ENCODE measurements at places on chromosomes 5 and 9.

DNA sequence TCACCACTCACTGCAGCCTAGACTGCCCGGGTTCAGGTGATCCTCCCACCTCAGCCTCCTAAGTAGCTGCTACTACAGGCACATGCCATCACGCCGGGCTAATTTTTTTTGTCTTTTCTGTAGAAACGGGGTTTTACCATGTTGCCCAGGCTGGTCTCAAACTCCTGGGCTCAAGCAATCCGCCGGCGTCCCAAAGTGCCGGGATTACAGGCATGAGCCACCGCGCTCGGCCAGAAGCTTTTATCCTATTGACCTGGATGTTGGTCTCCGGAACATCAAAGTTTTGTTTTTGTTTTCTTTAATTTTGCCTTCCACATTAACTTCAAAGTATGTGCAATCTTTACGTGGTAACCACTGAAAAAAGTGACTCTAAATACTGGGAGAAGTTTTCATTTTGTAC lies 42.4 kb upstream of the FST start:
- no peak for DNase-seq

- DNase-seq, result no peak
These were observed 10.1 kb downstream of the IRF1 start for GRCh38 chr5:132480546-132480892.

- DNase-seq, result no peak
These were observed 98.5 kb upstream of the LMX1B start for GRCh38 chr9:126515001-126515872.

- DNase-seq, result no peak
These were observed 53.7 kb downstream of the RGMB start for GRCh38 chr5:98827161-98827560.

DNA sequence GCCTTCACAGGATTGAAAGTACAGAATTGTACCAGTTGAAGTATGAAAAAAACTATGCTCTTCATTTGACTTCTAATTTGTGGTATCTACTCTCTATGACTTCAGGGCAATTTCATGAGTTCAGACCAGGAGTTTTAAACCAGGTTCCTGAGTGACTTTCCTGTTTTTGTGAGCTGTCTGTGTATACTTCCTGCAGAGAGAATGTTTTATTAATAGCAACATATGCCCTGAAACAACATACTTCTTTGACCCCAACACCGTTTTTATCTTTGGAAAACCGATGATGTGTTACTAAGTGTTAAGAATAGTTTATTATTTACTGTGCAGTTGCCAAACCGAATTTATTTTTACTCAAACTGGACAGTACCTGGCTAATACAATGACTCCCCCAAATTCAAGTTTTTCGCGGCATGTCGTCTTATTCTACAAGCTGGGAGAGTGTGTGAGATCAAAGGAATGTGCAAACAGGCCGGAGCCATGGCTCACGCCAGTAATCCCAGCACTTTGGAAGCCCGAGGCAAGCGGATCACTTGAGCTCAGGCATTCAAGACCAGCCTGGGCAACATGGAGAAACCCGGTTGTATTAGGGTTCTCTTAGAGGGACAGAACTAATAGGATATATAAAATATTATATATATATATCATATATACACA lies 58.7 kb upstream of the ERBIN start:
- no peak for DNase-seq

- DNase-seq, result no peak
These were observed 211.7 kb downstream of the PLK2 start for GRCh38 chr5:58248221-58248620.

GRCh38 chr5:122295138-122295537 lies 16.9 kb upstream of the SNCAIP start:
- DNase-seq, result no peak

- no peak for DNase-seq
These were observed 11.4 kb upstream of the LECT2 start for GRCh38 chr5:135966165-135966564.

GRCh38 chr5:8417316-8418048 lies 548.5 kb downstream of the MTRR start:
- no peak for DNase-seq

GRCh38 chr9:40884072-40884901 lies 244.2 kb downstream of the FOXD4L6 start:
- no peak for DNase-seq

DNA sequence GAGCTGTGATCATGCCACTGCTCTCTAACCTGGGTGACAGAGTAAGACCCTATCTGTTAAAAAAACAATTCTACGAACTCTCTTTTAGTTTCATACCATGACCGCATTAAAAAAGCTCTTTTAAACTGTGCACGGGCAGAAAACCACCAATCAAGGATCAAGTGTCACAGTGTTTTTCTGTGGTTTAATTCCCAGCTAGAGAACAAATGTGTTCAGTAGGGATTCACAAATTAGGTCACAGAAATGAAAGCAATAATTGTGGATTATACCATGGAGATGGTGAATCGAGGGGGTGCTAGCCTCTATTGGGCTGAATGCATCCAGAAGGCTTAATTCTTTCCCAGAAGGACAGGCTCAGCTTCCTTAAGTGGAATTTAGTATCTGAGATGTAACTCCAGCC lies 79.1 kb downstream of the ATG10 start:
- no peak for DNase-seq

- no peak for DNase-seq
These were observed 366.9 kb upstream of the NUDT12 start for GRCh38 chr5:103929338-103930013.

- no peak for DNase-seq
These were observed 90.9 kb upstream of the LMX1B start for GRCh38 chr9:126522612-126523356.

DNA sequence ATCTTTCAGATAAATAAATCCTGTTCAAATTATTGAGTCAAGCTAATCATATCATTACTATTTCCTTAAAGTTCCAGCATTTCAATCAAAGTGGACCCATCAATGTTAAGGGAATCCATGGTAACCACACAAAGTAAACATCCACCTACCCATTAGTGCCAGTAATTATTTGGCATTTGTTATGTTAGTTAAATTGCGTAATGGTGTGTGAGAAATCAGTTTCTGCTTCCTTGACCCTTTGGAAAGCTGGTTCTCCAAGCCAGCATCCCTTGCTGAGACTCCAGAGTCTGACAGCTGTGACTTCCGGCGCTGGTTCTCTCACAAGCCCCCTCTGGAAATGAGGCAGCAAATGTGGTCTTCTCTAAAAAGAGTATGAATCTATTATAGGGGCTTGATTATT lies 308.6 kb upstream of the EFNA5 start:
- DNase-seq, result no peak

- no peak for DNase-seq
These were observed 4.5 kb upstream of the SET start for GRCh38 chr9:128684325-128685199.

DNA sequence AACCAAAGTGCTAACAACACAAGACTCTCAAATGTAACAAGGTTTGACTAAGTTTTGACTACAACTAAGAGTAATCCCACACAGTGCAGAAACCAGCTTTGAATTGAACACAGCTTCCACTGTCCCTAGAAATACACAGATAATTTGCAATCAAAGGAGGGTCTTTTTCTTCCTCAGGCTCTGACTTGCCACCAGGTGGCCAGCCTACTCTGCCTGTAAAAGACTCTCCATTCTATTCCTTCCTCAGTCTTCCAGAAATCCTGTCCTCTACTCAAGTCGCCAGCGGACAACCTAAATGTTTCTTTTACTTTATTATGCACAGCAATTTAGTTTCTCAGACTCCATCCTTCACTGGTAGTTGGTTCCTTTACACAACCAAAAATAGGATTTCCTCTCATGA lies 32.2 kb upstream of the MCTP1 start:
- DNase-seq, result no peak

DNA sequence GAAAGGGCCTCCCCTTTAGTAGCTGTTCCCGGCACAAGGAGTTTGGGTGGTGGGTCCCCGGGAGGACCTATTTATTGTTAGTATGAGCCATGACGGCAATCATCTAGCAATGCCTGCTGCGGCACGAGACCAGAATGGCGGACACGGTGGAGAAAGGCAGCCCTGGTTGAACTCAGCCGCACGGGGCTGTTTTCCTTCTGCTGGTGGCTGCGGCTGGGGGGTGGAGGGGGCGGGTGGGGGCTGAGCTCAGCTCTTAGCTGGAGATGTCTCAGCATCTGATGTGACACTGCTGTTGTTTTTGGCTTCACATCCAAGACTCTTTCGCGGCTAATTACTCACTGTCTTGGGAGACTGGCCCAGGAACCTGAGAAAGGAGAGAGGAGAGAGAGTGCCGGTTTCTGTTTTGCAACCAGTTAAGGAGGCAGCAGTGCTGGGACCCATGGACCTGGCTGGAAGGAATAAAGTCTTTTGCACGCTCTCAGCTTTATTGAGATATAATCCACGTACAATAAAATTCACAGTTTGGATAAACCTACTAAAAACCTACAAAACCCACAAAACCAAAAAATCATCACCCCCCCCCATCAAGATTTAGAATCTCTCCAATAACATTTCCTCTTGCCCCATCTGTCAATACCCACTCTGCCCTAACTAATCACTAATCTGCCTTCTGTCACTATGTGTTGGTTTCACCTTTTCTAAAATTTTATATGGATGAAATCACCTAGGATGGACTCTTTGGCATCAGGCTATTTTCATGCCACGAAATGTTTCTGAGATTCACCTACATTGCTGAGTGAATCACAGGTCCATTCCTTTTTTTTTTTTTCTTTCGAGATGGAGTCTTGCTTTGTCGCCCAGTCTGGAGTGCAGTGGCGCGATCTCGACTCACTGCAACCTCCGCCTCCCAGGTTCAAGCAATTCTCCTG lies 81.8 kb upstream of the NEURL1B start:
- peak; percentile 70 for DNase-seq

- no peak for DNase-seq
These were observed 129.4 kb downstream of the TRIM32 start for GRCh38 chr9:116816484-116816883.

DNA sequence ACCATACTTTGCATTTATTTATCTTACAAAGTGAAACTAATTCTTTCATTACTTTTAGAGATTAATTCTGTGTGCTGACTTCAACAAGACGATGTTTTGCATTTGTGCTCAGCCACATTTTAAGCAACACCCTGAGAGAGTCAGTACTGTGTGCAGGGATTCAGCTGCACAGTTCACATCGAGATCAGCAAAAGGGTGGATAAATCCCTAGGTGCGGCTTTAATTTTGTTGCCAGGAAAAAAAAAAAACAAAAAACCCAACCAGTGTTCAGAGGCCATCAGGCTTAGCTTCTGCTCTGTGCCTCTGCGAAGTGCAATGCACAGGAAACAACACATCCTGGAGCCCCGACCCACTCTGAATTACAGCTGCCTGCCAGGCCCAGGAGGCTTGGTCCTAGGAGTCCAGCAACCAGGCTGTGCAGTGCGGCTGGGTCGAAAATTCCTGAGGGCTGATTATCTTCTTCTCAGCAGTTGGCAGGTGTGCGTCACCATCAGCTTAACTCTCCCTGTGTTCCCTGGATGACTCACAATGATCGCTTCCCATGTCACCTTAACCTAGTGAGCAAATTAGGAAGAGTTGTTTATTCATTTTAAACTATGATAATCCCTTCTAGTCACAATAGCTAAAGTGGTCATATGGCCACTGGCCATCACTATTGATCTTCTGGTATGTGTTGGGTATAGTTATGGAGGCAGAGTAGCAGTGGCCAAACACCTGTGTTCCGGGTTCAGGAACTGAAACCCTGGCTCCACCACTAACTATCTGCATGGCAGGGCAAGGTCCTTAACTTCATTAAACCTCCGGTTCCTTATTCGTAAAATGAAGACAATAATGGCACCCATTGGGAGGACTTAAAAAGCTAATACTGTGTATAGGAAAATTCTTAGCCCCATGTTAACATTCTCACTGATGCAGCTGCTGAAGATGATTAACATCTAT lies 31.2 kb upstream of the NDUFB6 start:
- DNase-seq, result no peak

GRCh38 chr5:18526792-18527405 lies 892.6 kb downstream of the TAF11L14 start:
- DNase-seq, result no peak

DNA sequence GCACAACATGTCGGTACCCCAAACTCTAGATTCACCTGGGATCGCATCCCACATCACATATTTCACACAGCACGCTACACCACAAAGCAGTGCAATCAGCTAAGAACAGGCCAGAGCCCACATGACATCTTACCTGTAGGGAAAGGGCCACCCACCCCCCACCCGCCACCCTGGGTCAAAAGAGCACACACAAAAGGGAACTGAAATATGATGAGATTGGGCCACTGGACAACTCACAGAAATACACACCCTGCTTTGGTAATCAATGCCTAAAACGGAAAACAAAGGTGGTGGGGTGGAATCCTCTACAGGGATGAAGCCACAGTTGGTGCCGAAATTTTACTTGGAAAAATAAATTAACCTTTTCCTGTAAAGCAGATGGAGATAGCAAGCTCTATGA lies 13.1 kb downstream of the RETREG1 start:
- DNase-seq, result no peak

- DNase-seq, result no peak
These were observed 18.1 kb upstream of the DMRT2 start for GRCh38 chr9:1031951-1032601.

- no peak for DNase-seq
These were observed 77.1 kb downstream of the SUSD1 start for GRCh38 chr9:112097712-112098688.

- DNase-seq, result no peak
These were observed 132.2 kb upstream of the HMHB1 start for GRCh38 chr5:143679777-143680176.

DNA sequence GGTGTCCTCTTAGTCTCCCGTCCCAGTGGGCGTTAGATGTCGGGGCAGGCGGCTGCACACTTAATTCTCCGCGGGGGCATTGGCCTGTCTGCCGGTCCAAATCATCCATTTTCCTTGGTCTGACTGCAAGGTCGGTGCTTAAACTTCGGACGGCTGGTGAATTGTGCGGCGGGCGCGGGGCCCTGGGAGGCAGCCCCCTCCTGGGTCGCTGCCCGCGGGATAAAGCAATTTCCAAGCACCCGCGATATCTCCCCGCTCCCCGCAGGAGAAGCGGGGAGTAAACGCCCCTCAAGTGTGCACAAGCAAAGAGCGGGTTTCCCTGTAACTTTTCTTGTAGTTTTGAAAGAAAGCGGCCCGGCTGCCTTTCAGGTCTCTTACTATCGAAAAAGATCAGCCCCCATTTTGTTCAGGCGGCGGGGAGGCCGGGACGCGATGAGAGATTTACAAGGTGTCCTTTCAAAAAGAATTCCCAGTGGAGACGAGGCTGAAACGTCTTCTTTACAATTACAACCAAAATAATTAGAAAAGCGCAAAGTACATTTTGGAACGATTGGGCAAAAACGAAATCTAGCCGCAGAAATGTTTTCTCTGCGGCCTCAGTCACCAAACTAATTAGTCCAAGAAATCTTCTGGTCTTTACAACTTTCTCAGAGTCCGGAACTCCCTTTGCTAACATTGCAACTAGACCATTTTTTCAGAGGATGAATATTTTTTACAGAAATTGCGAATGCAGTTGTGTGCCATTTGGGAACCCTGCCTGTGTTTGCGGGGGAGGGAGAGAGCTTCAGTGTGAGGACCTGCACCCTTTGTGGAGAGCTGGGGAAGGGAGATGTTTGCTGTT lies 1.8 kb downstream of the IRX1 start:
- DNase-seq, result no peak

DNA sequence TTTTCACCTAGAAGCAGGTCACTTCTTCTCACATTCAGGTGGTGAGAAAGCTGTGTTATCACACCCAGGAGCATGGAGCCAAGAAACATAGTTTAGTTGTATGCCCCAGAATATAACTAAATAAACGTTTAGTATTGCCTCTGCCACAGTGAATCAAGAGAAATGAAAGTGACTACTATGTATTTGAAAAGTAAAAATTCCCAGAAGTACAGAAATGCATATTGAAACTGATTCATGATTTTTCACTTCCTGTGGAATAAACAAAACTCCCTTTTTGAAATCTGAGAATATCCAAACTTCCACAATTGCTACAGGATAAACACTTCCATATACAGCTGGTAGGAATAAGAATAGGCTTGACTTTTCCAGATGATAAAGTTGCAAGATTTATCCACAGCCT lies 15.3 kb upstream of the NINJ1 start:
- DNase-seq, result no peak

Data from posterior cingulate gyrus (tissue), 11 donors.